ENCODE measurements at places on chromosomes 7 and 10. TPM values are rescaled to one million over a fixed set of nuclear protein-coding genes. Genes with fewer than 3 reads are reported as not detected.

DNA sequence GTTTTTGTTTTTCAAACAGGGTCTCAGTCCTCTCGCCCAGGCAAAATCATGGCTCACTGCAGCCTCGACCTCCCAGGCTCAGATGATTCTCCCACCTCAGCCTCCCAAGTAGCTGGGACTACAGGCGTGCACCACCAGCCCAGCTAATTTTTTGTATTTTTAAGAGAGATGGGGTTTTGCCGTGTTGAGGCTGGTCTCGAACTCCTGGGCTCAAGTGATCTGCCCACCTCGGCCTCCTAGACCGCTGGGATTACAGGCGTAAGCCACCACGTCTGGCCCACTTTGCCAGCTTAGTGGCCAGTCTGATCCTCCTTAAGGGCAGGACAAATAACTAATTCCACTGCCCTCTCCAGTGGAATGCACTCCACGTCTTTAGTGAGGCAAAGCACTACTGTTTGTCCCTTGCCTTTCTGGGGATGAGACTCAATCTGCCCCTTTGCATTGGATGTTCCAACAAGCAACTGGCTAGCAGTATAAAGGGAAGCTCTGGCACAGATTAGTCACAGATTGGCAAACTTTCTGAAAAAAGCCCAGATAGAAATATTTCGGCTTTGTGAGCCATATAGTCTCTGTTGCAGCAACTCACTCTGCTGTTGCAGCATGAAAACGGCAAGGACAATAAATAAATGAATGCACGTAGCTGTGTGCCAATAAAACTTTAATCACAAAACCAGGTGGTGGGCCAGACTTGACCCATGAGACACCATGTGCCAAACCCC, 143.8 kb upstream of the RHEB start:
- no peak for DNase-seq

DNA sequence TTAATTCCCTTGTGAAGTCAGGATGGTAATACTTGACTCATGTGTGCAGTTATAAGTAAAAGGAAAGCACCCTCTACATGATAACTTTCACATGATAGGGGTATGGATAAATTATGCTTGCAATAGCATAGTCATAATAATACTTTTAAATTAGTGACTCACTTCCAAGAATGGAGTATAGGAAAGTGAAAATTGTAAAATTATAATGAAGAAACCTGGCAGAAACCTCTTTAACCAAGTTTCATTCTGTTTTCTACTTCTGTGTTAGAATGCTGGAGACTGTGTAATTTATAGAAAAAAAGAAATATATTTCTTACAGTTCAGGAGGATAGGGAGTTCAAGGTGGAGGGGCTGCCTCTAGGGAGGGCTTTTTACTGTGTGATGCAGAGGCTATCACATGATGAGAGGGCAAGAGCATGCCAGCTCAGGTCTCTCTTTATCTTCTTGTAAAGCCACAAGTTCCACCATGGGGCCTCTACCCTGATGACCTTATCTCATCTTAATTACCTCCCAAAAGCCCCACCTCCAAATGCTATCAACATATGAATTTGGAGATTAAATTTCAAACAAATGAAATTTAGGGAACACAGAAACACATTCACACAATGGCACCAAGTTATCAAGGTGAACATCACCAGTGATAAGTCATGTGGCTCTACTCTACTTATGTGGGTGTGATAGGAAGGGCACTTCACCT, 43.2 kb downstream of the HDAC9 start:
- no peak for DNase-seq

Gene MYL10
- polyA plus RNA-seq: 0.37 TPM

GRCh38 chr10:5751601-5752253, 61.5 kb downstream of the GDI2 start:
- no peak for DNase-seq

Gene C10orf62
- 1.1 TPM for polyA plus RNA-seq

GRCh38 chr7:45217358-45217757, 59.8 kb downstream of the RAMP3 start:
- DNase-seq: no peak

GRCh38 chr10:63217120-63217605, 84.0 kb downstream of the NRBF2 start:
- peak; percentile 43 for DNase-seq

DNA sequence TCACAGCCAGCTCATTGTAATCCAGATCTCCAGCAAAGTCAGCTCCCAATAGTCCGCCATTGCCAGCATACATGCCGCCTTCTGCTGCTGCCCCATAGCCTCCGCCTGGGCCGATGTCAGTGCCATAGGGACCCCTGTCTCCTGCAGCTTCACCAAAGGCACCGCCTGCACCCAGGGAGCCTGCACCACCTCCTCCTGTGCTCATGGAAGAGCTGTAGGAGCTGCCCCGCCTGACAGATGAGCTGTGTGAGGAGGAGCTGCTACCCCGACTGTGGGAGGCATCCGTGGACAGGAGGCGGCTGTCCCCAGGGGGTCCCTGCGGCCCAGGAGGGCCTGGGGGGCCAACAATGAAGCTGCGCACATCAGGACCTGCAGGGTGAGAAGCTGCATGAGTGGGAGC, 51.7 kb downstream of the COL17A1 start:
- DNase-seq: no peak

- DNase-seq: no peak
Measured at GRCh38 chr7:44184206-44184872, 4.9 kb downstream of the GCK start.

Gene PTTG1IP2
- not detected for polyA plus RNA-seq

GRCh38 chr10:101061624-101062231, at the start of gene KAZALD1:
TSS of gene KAZALD1 (plus strand) at chr10:101061989. CDS start at chr10:101062593, 604 bp downstream.
- peak; percentile 84 for DNase-seq

DNA sequence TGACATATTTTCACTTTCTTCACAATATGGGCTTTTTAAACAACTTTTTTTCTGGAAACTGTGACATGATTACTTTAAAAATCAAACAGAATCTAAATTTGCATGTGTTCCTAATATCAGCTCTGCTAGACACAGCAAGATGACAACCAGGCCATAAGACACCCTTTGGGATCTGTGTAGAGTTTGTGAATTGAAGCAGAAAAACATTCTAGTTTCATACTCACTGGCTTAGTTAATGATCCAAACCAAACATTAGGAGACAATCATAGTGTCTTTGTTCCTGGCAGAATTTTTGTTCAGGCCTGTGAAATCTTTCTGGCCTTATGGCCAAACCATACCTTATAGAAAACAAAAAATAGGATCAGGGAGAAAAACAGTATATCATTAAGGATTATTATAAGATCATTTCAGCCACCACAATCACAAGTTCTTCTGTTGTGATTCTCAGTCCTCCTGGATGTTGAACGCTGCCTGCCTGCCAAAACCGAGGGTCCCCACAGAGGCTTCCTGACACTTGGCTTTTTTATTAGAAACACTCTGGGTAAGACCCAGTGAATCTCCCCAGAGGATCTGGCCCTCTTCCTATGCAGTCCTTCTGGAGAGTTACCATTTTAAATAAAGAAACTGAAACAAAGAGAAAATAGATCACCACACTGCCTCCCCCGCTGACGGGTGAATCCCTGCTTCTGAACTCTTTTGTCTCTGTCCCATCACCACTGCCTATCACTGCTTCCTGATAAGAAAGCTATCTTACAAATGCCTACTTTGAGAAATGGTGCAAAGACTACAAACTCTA, 79.2 kb upstream of the PPP1R3C start:
- DNase-seq: no peak
